ENCODE measurements at places on chromosomes 11 and 22. TPM values are rescaled to one million over a fixed set of nuclear protein-coding genes. Genes with fewer than 3 reads are reported as not detected.

- DNase-seq = no peak
These were observed 27.8 kb upstream of the FADD start for GRCh38 chr11:70175236-70175698.

DNA sequence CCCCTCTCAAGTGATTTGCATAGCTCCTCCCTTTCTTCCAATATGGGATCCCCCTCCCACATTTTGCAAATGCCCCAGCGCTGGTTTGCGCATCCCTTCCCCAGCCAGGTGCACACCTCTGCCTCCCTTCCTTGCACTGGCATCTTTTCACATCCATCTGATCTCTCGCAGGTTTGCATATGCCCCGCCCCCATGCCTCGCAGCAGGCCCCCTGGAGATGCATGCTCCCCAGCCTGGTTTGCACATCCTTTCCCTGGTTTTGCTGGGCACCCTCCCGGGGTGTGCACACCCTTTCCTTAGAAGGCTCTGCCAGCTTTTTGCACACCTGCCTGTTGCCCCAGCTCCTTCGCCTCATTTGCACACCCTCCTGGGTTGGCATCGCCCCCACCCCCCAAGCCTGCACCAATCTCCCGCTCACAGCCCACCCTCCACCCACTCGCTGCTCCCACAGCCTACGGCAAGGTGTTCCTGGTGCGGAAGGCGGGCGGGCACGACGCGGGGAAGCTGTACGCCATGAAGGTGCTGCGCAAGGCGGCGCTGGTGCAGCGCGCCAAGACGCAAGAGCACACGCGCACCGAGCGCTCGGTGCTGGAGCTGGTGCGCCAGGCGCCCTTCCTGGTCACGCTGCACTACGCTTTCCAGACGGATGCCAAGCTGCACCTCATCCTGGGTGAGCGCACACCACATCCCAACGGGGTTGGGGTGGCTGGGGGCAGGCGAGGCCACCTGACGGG, 917 bp downstream of the RPS6KA4 start:
- no peak for DNase-seq

DNA sequence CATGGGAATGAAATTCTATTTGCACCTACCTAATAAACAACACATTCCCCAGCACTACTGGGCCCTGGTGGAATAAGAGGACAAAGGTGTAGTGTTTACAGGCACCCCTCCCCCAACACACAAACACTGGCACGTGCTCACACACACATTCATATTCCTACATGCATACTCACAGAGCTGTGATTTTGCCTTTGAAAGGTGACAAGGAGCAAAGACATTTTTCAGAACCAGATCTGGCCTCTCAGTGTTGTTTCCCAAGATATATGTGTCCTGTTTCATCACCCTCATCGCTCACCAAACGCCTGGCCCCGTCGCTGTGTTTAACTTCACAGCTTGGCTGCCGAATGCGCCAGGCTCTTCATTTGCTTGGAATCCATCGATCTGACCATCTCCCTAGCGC, 292.6 kb downstream of the NTM start:
- no peak for DNase-seq

Gene MPPED2
- not detected for total RNA-seq

GRCh38 chr11:32566517-32566916, 17.1 kb upstream of the EIF3M start:
- DNase-seq = no peak

GRCh38 chr11:6480299-6480914, 724 bp downstream of the ARFIP2 start:
- no peak for DNase-seq

- no peak for DNase-seq
These were observed 96.7 kb downstream of the CADM1 start for GRCh38 chr11:115407496-115407895.

GRCh38 chr11:64342869-64343745, 3.1 kb downstream of the CCDC88B start:
- no peak for DNase-seq
